Endothelial cell of umbilical vein (primary cell): ENCODE measurements at places on chromosomes 6 and 20. TPM values are rescaled to one million over a fixed set of nuclear protein-coding genes. Genes with fewer than 3 reads are reported as not detected.

GRCh38 chr6:163487606-163488005 is 73.1 kb downstream of the QKI start:
- no peak for DNase-seq

- DNase-seq: no peak
These were observed 85.8 kb upstream of the CCDC167 start for GRCh38 chr6:37585523-37585905.

DNA sequence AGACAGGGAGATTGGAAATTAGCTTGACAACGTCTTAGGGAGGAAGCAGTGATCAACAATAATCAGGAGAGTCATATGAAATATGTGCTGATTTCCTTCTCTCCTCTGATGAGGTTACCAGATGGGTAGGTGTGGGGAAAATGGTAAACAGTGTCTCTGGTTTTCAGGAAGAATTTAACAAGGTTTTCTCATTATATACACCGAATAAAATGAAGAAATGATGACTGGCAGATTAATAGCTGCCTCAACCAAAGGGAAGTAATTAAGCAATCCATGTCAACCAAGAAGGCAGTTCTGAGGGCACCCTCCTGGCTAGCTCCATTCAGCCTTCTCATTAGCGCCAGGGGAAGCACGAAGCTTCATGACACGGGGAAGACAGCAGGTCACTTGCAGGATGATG is 12.7 kb upstream of the RAMACL start:
- peak; percentile 68 for DNase-seq

DNA sequence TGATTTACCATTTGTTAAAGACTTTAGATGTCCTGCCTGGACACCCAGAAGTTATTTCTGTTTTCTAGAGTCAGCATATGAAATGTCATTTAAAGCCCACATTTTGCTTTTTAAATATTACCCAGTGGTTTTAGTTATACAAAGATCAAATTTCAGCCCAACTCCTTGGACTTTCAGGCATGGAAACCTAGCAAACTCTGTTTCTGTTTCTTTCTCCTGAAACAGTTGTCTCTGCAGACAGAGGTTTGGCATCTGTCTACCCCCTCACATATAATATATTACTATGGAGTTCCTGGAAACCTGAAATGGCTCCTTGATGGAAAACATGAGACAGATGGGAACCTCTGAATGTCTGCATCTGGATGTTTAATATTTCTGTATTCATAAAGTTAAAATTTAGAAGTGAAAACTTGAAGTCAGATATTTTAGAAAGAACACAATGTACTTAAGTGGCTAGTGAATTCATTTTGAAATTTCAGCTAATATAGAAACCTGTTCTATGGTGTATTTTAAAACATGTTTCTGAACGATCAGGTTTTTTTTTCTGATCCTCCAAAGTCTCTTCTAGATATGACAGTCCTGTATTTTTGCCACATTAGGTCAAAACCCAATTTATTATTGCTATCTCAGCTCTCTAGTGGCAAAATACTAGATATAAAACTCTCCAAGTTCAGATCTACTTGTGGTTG is 743.3 kb downstream of the CD109 start:
- DNase-seq: no peak

DNA sequence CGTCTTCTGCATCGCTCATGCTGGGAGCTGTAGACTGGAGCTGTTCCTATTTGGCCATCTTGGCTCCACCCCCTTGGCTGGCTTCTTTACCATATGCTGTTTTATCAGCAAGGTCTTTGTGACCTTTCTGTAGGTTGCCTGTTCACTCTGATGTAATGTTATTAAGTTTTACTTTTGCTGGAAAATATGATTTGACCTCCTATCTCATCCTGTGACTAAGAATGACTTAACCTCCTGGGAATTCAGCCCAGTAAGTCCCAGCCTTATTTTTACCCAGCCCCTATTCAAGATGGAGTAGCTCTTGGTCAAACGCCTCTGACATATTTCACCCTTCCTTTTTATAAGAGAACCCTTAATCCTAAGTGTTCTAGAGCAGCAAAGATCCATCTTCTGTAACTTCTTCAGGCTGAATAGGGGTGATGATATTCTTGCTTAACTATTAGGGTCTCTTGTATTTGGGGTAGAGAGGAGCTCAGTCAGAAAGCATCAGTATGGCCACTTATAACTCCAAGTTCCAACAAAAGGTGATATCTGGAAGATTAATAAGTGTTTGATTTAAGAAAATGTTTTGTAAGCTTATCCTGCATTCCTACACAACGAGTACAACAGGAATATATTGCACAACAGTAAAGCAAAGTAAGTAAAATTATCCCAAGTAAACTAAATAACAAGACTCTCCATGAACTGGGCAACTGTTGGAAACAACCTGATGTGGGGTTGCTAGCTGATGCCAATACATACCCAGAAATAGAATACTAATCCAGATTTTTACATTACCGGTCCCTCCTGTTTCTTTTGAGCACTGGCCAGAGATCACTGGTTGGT is 23.1 kb upstream of the HMGN3 start:
- DNase-seq: peak; percentile 68

GRCh38 chr6:113529879-113530278 is 327.3 kb upstream of the MARCKS start:
- no peak for DNase-seq

Gene MAPK14
- 26.6 and 33.3 TPM in 2 replicates for polyA plus RNA-seq

Gene RNF217
- polyA plus RNA-seq: 8.2 and 8.8 TPM in 2 replicates

Gene ZNF391
- polyA plus RNA-seq: 0.13 and 0.17 TPM in 2 replicates

Gene MYL9
- 41.7 and 55.7 TPM in 2 replicates for polyA plus RNA-seq
